Stimulated activated CD8-positive, alpha-beta memory T cell treated with anti-CD3 and anti-CD28 coated beads, Interleukin-2, amount 100 ng/mL, for 1 hour (primary cell): ENCODE measurements at places on chromosomes 3 and 15.

DNA sequence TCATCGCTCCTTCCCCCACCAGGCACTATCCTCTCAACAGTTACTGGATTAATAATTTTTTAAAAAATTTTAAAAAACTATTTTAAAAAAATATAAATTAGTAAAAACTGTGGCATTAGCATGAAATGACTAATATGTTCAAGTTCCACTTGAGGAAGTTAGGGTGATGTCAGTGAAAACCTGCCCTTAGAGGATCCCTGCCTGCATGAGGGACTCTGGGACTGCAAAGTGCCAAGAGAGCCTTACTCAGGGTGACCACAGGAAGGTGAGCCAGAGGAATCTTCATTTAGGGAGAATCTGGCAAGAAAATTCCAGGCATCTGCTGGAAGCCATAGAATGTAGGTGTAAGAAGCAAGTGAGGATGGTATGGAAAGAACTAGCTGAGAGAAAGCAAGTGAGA lies 157.7 kb upstream of the BCL6 start:
- DNase-seq: no peak

DNA sequence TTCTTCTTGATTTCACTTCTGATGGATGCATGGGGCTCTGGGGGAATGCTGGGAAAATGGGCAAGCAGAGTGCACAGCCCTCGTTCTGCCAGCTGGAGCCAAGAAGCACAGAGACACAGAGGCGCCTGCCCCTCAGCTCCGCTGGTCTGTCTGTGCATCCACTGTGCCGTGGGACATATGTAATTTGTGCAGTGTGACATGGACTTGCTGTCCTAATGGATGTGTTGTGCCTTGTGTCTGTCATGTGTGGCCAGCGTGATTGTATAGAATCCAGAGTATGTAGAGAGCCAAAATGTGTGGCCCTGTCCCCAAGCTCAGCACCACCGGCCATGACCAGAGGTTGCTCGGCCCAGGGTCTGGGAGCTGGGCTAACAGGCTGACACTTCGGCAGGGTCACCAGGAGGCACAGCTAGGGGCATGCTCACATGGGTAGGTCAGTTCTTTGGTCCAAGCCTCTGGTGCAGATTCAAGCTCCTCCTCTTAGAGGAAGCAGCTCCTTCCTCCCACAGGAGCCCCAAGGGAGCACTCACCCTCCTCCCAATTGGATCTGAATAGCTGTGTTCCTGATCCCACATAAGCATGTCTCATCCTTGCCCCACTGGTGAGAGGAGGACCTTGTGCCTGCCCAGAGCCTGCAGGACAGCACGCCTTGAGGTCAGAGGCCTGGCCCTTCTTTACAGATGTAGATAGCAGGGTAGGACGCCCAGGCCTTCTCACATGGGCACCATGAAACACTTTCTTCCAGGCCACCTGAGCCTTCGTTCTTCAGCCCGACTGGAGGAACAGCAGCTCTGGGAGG lies 100.8 kb upstream of the ABHD17C start:
- DNase-seq: no peak

GRCh38 chr15:65824031-65824743 lies 32.1 kb upstream of the DENND4A start:
- no peak for DNase-seq

- no peak for DNase-seq
Measured at GRCh38 chr3:155554777-155555451, 190.0 kb downstream of the PLCH1 start.

DNA sequence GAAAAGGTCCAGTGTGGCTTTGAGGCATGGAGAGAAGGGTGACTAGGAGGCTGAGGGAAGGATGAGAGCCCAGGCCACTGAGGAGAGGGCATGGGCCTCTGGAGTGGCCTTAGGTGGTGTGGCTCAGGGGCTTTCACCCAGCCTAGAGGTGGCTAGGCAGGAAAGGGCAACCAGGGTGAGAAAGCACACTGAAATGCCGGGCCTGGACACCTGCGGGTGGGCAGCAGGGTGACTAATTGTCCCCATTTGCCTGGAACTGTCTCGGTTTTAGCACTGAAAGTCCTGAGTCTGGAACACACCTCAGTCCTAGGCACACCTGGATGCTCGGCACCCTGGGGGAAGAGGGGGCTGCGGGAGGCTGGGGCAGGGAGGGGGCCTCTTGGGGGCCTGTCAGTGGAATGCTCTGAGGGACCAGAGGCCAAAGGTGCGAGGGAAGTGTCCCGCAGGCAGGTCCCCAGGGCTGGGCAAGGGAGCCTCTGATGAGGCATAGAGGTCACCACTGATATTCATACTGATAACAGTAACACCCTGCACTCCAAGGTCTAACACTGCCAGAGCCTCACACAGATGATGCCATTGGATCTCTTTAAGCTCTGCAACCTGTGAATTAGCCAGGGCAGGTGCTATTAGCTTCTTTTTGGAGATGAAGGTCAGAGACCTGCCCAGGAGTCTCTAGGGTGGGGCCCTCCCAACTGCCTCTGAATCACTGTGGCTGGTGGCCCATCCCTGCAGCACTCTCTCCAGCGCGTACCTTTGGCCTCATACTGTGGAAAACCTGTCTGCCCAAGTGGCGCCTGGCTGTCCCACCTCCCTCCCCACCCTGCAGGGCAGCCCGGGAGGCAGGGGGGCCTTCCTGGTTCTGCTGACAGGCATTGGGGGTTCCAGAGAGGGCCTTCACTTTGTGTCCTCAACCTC lies 3.0 kb upstream of the PHGR1 start:
- DNase-seq: no peak

- DNase-seq: no peak
Measured at GRCh38 chr3:179021119-179021903, 50.3 kb downstream of the ZMAT3 start.
